SHP77 treated with DMSO at 0.1 percent for 48 hours (cell line): ENCODE measurements at places on chromosomes 4 and X.

DNA sequence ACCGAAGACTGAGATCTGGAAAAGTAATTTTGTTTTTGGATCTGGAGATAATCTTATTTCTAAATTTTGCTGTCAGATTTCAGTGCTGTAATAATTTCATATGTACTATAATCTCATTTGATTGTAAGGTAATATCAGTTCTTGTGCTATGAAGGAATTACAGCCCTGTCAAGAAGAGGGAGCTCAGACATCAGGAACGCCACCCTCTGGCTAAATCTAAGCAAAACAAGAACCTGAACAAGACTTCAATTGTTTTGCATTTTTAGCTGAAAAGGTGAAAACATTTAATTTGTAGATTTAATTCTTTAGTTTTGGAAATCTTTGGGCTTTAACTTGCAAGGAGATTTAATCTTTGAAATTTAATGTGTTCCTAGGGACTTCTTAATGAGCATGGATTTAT is 525.4 kb upstream of the HS3ST1 start:
- no peak for DNase-seq

GRCh38 chr4:15042529-15043167 is 40.4 kb downstream of the CPEB2 start:
- no peak for DNase-seq

DNA sequence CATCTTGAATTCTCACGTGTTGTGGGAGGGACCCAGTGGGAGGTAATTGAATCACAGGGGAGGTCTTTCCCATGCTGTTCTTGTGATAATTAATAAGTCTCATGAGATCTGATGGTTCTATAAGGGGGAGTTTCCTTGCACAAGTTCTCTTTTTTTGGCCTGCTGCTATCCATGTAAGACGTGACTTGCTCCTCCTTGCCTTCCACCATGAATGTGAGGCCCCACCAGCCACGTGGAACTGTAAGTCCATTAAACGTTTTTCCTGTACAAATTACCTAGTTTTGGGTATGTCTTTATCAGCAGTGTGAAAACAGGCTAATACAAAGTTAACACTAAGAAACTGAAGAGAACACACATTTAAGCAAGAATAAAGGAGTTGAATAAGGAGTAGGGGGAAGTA is 16.0 kb downstream of the TBCK start:
- DNase-seq: no peak

DNA sequence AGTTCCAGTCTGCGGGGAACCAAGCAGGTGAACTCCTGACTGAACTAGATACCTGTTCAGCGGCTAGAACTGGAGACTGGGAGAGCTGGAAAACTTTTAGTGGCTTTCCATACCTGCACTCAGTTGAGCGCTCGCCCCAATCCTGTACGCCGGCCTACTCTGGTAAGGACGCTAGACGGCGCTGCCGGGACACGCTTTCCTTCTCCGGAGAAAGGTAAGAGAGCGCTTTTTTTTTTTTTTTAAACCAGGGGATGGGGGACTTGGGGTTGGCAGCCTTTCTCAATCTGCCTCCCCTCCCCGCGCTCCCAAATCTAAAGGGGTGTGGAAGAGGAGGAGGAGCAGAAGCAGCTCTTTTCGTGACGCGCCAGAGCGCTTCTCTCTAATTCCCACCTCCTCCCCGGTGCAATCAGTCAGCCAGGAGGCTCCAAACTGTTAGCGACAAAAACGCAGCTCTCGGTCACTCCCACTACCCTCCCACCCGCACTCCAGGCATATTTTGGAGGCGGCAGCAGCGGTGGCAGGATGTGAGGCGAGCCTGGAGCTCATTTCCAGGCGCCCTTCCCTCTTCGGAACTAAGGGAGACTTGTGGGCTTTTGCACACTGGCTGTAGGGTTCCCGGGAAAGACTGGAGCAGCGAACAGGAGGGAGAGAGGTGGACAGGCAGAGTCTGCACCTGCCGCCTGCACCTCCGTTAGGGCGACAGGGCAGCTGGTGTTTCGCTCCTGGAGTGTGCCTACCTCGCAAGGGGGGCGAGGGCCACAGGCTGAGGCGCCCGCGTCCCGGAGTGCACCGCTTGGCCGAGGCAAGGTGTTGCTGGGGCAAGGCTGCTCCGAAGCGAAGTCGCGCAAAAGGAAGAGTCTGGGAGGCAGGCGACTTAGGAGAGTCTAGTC is at the start of gene IL1RAPL2:
IL1RAPL2 (plus strand) TSS at position 409 of the 890 bp plus-strand sequence.
- no peak for DNase-seq

DNA sequence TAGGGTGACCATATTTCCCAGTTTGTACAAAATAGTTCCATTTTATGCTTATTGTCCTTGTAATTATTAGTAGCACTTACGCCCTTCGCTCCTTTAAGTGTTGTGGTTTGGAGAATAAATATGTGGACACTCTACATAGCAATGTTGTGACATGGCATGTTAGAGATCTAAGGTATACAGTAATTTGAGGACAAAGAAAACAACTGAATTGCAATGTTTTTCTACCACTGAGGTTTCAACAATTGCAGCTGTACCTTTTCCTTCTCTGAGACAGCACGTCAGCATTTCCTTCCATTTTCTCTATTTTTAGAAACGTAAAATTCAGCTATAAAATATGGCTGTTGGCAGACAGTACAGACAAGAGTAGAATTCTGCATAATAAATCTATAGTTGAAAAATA is 323.1 kb downstream of the MAPK10 start:
- DNase-seq: no peak

GRCh38 chr4:72209600-72209999 is 177.8 kb downstream of the NPFFR2 start:
- DNase-seq: no peak

GRCh38 chr4:183602557-183603027 is 56.4 kb downstream of the RWDD4 start:
- no peak for DNase-seq

- DNase-seq: no peak
Measured at GRCh38 chrX:81232218-81232617, 30.3 kb downstream of the SH3BGRL start.

GRCh38 chrX:41526925-41527324 is 79.8 kb downstream of the NYX start:
- no peak for DNase-seq

DNA sequence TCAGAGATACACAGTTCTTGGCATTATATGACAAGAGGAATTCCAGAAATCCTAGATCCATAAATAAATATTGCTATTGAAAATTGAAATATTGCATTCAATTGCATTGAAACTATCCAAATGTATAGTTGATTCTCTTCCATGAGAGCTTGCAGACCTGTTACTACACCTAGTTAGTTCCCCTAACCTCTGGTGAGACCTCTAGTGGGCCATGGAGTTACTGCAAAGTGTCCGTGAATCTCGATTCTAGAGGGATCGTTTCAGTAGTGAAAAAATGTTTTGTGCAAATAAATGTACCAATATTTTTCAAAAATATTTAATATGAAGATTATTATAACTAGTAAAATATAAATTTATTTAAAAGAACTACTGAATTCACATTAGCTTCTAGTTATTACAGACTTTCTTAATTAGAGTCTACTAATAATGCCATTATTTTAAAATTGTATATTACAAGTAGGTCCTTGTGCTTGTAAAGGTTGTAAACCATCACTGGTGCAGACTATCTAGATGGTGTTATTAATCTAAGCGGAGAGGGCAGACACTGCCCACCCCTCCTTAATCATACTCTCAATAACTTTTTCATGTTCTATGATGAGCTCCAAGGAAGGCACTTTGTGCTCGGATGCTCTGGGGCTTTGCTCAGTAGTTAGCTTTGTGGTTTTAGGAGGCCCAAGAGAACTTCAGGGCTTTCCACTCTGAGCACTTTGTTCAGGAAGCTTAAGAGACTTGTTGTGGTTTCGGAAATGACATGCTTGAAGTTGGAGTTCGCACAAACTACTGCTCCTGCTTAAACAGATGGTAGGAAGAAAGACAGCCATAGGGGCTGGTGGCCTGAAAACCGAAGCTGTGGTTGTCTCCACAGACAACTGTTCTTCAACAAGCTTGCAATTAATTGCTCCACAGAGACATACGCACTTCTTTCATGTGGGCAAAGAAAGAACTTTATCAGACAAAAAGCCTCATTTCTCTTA is 42.8 kb downstream of the IL21 start:
- no peak for DNase-seq

DNA sequence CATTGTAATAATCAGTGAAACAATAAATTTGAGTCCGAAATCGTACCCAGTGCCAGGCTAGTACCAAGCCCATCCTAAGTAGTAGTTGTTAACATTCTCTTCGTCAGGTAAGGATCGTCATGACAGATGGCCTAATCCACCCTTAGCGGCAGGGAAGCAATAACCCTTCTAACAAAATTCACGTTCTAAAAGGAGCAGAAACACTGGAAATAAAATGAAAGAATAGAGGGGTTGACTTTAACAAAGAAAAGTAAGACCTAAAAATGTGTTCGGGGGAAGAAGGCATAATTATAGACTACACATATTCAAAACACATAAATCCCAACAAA is 142.7 kb downstream of the CPEB2 start:
- no peak for DNase-seq

- no peak for DNase-seq
Measured at GRCh38 chrX:24341795-24342194, 18.6 kb upstream of the SUPT20HL1 start.
